ENCODE measurements at places on chromosomes 3 and 15.

- peak; percentile 6 for DNase-seq
Observed at GRCh38 chr15:55587321-55588069, 650 bp downstream of the PYGO1 start.

DNA sequence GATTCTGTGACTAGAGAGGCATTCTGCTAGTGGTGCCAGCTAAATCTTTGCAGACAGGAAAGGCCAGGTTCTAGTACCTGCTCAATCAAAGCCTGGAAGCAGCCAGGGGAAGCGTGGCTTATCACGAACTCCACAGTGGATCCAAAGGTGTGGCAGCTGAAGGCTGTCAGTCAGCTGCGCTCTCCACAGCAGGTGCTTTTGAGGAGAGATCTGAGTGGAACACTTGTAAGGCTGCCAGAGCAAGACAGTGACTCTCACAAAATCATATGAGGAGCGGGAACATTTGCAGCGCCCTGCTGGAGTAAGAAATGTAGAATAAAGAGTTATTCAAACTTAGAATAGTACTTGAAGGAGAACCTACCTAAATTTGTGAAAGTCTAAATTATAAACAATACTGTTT, 5.0 kb upstream of the DPH6 start:
- no peak for DNase-seq

DNA sequence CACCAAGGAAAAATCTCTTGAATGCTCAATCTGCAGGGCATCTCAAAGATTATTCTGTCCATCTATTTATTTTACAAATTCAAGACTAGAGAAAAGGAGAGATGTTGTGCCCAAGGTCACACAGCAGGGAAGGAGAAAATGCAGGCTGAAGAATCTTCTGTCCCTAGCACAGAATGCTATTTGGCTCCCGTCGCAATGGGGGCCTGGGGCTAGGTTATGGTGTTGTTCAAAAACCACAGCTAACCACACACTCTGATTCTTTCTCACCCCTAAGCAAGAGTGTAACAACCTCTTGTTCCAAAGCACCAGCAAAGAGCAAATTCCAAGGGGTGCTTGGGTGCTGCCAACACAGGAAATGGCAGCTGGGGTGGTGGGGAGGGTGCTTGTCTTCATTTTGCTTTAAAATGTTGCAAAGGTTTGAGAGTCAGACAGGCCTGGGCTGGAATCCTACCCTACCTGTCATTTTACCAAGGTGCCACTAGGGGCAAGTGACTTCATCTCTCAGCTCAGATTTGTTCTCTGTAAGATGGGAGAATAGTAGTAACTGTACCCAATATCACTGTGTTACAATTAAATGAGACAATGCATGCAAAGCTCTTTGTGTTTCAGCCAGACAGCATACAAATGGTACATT, 112.5 kb downstream of the ADAMTS9 start:
- DNase-seq, result no peak

DNA sequence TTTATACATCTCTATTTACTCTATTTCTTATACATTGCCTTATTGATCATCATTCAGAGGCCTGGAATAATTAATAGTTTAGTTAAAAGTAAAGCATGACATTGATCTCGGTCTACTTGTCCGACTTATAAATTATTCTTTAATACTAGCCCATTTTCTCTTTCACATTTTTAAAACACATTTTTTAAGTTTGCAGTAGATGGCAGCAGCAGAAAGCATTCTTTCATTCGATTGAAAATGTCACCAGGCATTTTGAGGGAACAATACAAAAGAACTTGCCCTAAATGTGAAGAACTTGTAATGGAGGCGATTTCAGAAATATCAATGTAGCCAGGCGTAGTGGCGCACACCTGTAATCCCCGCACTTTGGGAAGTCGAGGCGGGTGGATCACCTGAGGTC, 15.5 kb upstream of the MAP3K13 start:
- no peak for DNase-seq

GRCh38 chr15:41691471-41691870, 31.3 kb downstream of the MGA start:
- no peak for DNase-seq

All from NCI-H226 (cell line).